ENCODE measurements at places on chromosomes 1 and 21. TPM values are rescaled to one million over a fixed set of nuclear protein-coding genes. Genes with fewer than 3 reads are reported as not detected.

C8A gene
- total RNA-seq = not detected

TMOD4 gene
- not detected for total RNA-seq

DPH2 gene
- total RNA-seq = 16.2 TPM

SLC9C2 gene
- total RNA-seq = not detected

DNA sequence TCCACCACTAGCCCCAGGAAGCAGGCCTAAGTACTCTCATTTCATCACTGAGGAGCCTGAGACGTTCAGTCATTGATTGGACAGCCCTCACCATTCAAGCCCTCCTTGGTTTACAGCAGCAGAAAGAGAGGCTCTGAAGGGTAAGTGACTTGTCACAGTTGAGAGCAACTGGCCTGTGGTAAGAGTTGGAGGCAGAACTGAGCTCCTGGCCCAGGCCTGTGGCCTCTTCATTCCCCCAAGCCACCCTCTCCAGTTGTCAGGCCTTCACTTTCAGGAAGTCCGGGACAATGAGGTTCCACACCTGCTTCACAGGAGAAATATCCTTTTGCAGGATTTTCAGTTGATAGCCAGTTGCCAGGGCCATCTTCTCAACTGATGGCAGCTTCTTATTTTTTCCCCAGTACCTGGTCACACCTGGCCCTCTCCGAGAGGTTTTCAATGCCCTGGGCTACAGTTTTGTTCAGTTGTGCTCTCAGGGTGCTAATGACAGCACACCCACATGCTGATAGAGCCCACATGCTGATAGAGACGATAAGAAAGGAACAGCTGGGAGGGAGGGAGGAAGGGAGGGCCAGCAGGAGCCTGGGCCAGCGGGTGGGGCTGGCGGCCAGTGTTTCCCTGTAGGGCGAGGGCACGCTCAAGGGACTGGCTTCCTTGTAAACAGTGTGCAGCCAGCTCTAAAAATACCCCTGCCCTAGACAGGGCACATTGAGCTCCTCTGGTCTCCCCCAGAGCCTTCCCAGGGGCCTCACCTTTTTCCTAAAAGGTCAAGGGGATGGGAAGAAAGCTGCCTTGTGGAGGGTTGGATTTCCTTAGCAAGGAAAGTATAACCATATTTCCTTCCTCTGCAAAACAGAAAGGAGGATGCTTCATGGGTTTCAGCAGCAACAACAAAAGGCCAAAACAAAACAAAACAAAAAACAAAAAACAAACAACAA lies 112.7 kb upstream of the JUN start:
- peak; percentile 84 for DNase-seq

GRCh38 chr1:16248603-16249516 lies 11.9 kb upstream of the CPLANE2 start:
- DNase-seq = peak; percentile 94

DNA sequence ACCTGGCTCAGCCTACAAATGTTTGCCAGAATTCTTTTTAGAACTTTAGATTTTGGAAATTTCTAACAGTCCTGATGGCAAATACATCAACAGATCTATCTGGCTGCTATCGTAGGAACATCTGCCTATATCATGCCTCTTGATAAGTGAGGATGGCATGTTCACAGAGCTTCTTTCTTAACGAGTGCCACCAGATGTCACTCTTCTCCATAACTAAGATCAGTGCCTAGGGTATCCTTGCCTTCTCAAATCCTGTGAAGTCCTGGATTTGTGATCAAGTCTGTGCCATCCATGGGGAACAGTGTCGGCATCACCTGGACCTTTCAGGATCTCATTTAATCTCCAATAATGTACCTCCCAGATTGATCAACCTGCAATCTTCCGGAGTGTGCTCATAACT lies 36.5 kb upstream of the CD5L start:
- DNase-seq = no peak

GRCh38 chr1:235404190-235404589 lies 37.0 kb downstream of the TBCE start:
- DNase-seq = no peak

- DNase-seq = no peak
Measured at GRCh38 chr1:101613546-101613945, 376.7 kb downstream of the S1PR1 start.

Measured in Right ventricle myocardium superior (tissue), 1 donor.